ENCODE measurements at places on chromosomes 1 and 21. TPM values are rescaled to one million over a fixed set of nuclear protein-coding genes. Genes with fewer than 3 reads are reported as not detected.
A peak's percentile ranks its signal among the peaks of the same experiment; 100 is the strongest.

The ZMYND12 gene
- total RNA-seq = 1.3 TPM

The ADGRL4 gene
- not detected for total RNA-seq

DNA sequence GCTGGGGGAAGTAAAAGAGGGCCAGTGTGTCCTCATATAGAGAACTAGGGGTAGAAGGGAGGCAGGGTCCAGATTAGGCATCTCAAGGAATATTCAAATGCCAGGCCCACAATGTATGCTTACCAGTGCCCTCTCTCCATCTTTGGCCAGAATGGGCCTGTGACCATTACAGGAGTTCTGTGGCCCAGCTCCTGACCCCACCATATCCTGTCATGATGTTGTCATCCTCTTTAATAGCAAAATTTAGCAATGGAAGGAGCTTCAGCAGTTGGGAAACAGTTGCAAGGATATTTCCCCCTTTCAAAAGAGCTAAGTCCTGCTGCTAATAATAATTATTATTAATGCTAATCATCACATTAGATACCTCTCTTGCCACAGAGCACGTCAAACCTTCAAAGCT is 49.3 kb upstream of the JUN start:
- H3K27ac ChIP-seq = no peak overlapping the region
- no peak for DNase-seq
- H3K27me3 ChIP-seq = no peaks in the 10 kb centered on the region
- H3K36me3 ChIP-seq = no peaks in the 10 kb centered on the region
- no peaks in the 10 kb centered on the region for H3K4me1 ChIP-seq

GRCh38 chr21:35697321-35697808 is 363.0 kb downstream of the SETD4 start:
- no peaks in the 10 kb centered on the region for H3K4me1 ChIP-seq
- H3K4me3 ChIP-seq = no peak overlapping the region
- no peak overlapping the region for H3K27ac ChIP-seq
- H3K27me3 ChIP-seq = no peaks in the 10 kb centered on the region

DNA sequence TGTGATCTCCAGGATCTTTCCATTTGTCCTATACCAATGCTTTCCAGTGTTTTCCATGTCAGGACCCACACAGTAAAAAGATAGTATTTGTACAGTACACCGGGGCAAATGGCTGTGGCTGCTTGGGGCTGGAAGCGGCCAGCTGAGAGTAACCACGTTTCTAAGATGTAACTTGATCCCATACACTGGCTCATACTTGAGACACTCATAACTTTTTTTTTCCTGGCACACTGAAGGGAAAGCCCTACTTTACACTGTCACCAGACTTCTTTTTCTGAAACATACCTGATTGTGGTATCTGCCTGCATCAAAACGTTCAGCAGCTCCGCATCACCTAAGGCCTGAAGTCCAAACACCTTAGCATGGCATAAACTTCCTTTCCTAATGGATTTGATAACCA is 21.6 kb downstream of the VPS13D start:
- H3K36me3 ChIP-seq = peaks cover 54% of the 10 kb centered on the region
- H3K4me1 ChIP-seq = no peaks in the 10 kb centered on the region
- H3K27ac ChIP-seq = no peak overlapping the region
- H3K4me3 ChIP-seq = no peak overlapping the region

The TMEM53 gene
- 2.2 TPM for total RNA-seq

- no peak overlapping the region for H3K4me3 ChIP-seq
- H3K27ac ChIP-seq = no peak overlapping the region
- DNase-seq = no peak
- H3K27me3 ChIP-seq = no peaks in the 10 kb centered on the region
Observed at GRCh38 chr1:30522031-30523004, 201.1 kb downstream of the MATN1 start.

- H3K27ac ChIP-seq = no peak overlapping the region
- no peak for DNase-seq
- no peak overlapping the region for H3K4me3 ChIP-seq
- no peaks in the 10 kb centered on the region for H3K4me1 ChIP-seq
- no peaks in the 10 kb centered on the region for H3K27me3 ChIP-seq
Observed at GRCh38 chr1:235168375-235168774, 7.3 kb upstream of the RBM34 start.

GRCh38 chr21:16742131-16742641 is 770.7 kb upstream of the CXADR start:
- DNase-seq = no peak
- H3K27me3 ChIP-seq = no peaks in the 10 kb centered on the region
- H3K36me3 ChIP-seq = no peaks in the 10 kb centered on the region
- H3K4me1 ChIP-seq = no peaks in the 10 kb centered on the region

GRCh38 chr1:54294887-54295286 is 94.9 kb downstream of the MRPL37 start:
- no peaks in the 10 kb centered on the region for H3K27me3 ChIP-seq
- no peak overlapping the region for H3K4me3 ChIP-seq

GRCh38 chr1:42456754-42457089 is 379 bp downstream of the PPCS start:
- no peaks in the 10 kb centered on the region for H3K27me3 ChIP-seq
- H3K27ac ChIP-seq = peak overlapping the region; percentile 99
- DNase-seq = peak; percentile 66
- peaks cover 29% of the 10 kb centered on the region for H3K4me1 ChIP-seq
- H3K36me3 ChIP-seq = peaks cover 27% of the 10 kb centered on the region
- peak overlapping the region; percentile 96 for H3K4me3 ChIP-seq

The FCN3 gene
- total RNA-seq = not detected

GRCh38 chr1:10899490-10900250 is 103.2 kb upstream of the CASZ1 start:
- H3K4me3 ChIP-seq = no peak overlapping the region
- peaks cover 14% of the 10 kb centered on the region for H3K4me1 ChIP-seq
- no peaks in the 10 kb centered on the region for H3K36me3 ChIP-seq
- H3K27ac ChIP-seq = no peak overlapping the region
- DNase-seq = no peak

The DMRTA2 gene
- not detected for total RNA-seq

- no peaks in the 10 kb centered on the region for H3K36me3 ChIP-seq
- H3K27me3 ChIP-seq = no peaks in the 10 kb centered on the region
- H3K4me1 ChIP-seq = peaks cover 12% of the 10 kb centered on the region
- no peak overlapping the region for H3K4me3 ChIP-seq
- no peak overlapping the region for H3K27ac ChIP-seq
Observed at GRCh38 chr1:108072776-108073175, 107.8 kb upstream of the VAV3 start.

The CCDC18 gene
- 9.0 TPM for total RNA-seq

DNA sequence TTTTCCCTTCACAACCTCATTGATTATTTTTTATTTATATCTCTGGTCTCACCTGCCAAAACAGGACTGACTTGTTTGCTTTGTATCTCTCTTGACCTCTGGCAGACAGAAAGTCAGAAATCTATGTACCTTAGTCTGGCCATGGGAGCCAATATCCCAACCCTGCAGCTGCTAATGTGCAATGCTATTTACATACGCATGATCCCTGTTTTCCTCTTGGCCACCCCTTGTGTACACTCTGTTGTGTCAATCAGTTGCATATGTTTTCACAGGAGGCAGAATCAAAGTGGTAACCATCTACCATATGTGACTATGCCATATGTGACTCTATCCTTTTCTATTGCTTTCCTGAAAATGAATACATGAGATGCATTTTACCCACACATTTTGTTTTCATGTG is 688.8 kb downstream of the PLA2G4A start:
- H3K4me3 ChIP-seq = no peak overlapping the region
- DNase-seq = no peak
- no peaks in the 10 kb centered on the region for H3K36me3 ChIP-seq
- H3K27me3 ChIP-seq = no peaks in the 10 kb centered on the region
- H3K27ac ChIP-seq = no peak overlapping the region

The SLC16A1 gene
- total RNA-seq = 12.7 TPM

The GBP2 gene
- 199 TPM for total RNA-seq

- H3K36me3 ChIP-seq = no peaks in the 10 kb centered on the region
- no peaks in the 10 kb centered on the region for H3K4me1 ChIP-seq
- H3K27me3 ChIP-seq = no peaks in the 10 kb centered on the region
- no peak for DNase-seq
Observed at GRCh38 chr1:63921359-63921758, 147.5 kb downstream of the ROR1 start.

- no peak overlapping the region for H3K27ac ChIP-seq
- H3K36me3 ChIP-seq = no peaks in the 10 kb centered on the region
- H3K4me3 ChIP-seq = no peak overlapping the region
- no peak for DNase-seq
Observed at GRCh38 chr1:15341228-15341627, 68.5 kb upstream of the EFHD2 start.

The SLC26A9 gene
- total RNA-seq = not detected

The APCS gene
- not detected for total RNA-seq

- H3K36me3 ChIP-seq = no peaks in the 10 kb centered on the region
- H3K4me3 ChIP-seq = no peak overlapping the region
- DNase-seq = no peak
- no peaks in the 10 kb centered on the region for H3K27me3 ChIP-seq
- peaks cover 11% of the 10 kb centered on the region for H3K4me1 ChIP-seq
Observed at GRCh38 chr1:223183268-223183862, 40.3 kb upstream of the TLR5 start.

The NPHS2 gene
- total RNA-seq = not detected

DNA sequence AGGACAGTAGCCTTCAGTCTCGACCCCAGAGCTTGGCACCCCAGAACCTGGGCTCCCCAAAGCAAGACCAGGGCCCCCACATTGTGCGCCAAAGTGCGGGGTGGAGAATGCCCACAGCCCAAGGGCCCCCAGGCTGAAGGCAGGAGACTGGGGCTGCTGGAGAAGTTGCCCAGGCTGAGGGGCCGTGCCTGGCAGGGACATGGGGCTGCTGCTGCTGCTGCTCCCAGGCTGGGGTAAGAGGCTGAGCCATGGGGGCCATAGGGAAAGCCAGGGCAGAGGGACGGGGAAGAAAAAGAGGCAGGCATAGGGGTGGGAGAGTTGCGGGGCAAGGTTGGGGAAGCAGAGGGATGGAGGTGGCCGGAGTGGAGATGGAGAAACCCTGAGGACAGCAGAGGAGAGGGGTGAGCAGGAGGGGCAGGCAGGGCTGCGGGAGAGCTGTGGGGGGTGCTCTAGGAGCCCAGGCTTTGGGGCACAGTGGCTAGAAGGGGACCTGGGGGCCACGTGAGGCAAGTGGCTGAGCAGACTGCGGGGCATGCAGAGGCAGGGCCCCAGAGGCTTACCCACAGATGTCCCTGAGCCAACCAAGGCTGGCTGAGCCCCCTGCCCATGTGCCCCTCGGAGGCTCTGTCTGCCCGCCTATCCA is 18.9 kb downstream of the SLC27A3 start:
- no peak for DNase-seq
- H3K27me3 ChIP-seq = no peaks in the 10 kb centered on the region
- H3K36me3 ChIP-seq = no peaks in the 10 kb centered on the region
- no peak overlapping the region for H3K27ac ChIP-seq
- H3K4me3 ChIP-seq = no peak overlapping the region

GRCh38 chr1:12677565-12677964 is 33.7 kb downstream of the AADACL4 start:
- H3K27ac ChIP-seq = no peak overlapping the region
- DNase-seq = no peak
- H3K27me3 ChIP-seq = no peaks in the 10 kb centered on the region
- no peaks in the 10 kb centered on the region for H3K4me1 ChIP-seq
- H3K36me3 ChIP-seq = no peaks in the 10 kb centered on the region
- H3K4me3 ChIP-seq = no peak overlapping the region

GRCh38 chr21:42112857-42113256 is 41.7 kb downstream of the UMODL1 start:
- peaks cover under 1% of the 10 kb centered on the region for H3K27me3 ChIP-seq
- H3K4me3 ChIP-seq = no peak overlapping the region
- no peak overlapping the region for H3K27ac ChIP-seq
- no peak for DNase-seq
- peaks cover 9% of the 10 kb centered on the region for H3K4me1 ChIP-seq

The SHE gene
- not detected for total RNA-seq

DNA sequence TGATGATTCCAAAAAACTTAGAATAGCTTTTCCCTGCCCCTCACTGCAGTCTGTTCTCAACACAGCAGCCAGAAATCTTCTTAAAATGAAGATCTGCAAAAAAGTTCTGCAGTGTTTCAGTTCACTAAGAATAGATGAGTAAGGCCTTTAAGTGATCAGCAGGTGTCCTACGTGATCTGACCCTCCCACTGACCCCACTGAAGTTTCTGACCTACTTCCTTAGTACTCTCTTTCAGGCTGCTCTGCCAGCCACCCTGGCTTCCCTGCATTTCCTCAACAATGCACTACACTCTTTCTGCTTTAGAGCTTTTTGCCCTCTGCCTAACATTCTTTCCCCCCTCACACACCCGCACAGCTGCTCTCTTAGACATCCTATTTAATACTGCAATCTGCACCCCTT is 182.5 kb downstream of the AKT3 start:
- H3K27ac ChIP-seq = no peak overlapping the region
- DNase-seq = no peak
- H3K36me3 ChIP-seq = peaks cover 6% of the 10 kb centered on the region
- no peaks in the 10 kb centered on the region for H3K4me1 ChIP-seq
- H3K4me3 ChIP-seq = no peak overlapping the region
- H3K27me3 ChIP-seq = no peaks in the 10 kb centered on the region

The ENO1 gene
- total RNA-seq = 291 TPM

GRCh38 chr1:117719004-117719403 is 113.2 kb downstream of the TENT5C start:
- H3K4me3 ChIP-seq = no peak overlapping the region
- H3K27me3 ChIP-seq = no peaks in the 10 kb centered on the region
- H3K4me1 ChIP-seq = peaks cover 12% of the 10 kb centered on the region
- no peak overlapping the region for H3K27ac ChIP-seq
- peak; percentile 72 for DNase-seq

The ORC1 gene
- total RNA-seq = 1.1 TPM

The S100A7 gene
- not detected for total RNA-seq

GRCh38 chr1:59146056-59146455 is 150.8 kb upstream of the FGGY start:
- H3K4me1 ChIP-seq = peaks cover 14% of the 10 kb centered on the region
